ENCODE measurements at places on chromosomes 3 and 15. TPM values are rescaled to one million over a fixed set of nuclear protein-coding genes. Genes with fewer than 3 reads are reported as not detected.
A peak's percentile ranks its signal among the peaks of the same experiment; 100 is the strongest.

DNA sequence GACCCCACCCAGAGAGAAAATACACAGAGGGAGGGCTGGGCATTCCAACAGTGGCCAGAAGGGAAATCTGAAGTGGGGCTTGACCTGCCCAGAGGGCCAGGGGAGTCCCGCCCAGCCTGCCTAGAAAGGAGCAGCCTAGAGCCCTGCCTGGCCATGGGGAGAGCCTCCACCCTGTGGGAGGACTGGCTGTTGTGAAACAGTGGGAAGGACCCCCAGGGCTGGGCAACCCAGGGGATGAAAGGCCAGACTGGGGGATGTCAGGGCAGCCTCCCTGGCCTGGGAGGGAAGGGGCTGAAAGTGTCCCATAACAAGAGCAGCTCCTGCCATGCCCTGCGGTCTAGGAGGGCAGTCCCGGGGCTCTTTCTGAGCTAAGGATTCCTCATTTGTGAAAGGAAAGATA lies 69.0 kb downstream of the SLC12A8 start:
- no peaks in the 10 kb centered on the region for H3K36me3 ChIP-seq
- H3K27ac ChIP-seq, result peak overlapping the region; percentile 58
- peaks cover 25% of the 10 kb centered on the region for H3K4me1 ChIP-seq
- H3K4me3 ChIP-seq, result no peak overlapping the region
- peak; percentile 50 for DNase-seq
- no peaks in the 10 kb centered on the region for H3K27me3 ChIP-seq

DNA sequence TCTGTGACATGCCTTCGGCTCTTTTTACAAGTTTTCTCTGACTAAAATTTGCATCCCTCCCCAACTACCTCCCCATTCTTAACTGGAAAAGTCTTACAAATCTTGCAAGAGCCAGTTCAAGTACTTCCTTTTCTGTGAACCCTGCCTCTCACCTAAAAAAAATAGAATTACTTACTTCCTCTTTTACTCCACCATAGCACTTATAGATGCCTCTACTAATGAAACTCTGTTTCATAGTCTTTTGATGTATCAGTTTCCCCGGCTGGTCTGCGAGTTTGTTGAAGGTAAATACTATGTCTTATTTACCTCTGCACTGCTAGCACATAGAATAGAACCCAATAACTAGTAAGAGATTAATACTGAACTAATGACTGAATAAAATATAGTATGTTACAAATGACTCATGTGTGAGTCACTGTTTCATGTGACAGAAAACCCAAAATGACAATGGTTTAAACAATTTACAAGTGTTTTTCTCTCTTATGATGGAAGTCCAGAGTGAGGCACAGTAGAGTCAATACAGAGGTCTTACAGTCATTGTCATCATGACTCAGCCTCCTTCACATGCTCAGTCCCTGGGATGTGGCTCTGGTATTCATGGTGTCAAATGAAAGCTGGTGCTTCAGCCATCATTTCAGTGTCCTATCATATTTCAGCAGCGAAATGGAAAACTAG lies 393.5 kb downstream of the RSL24D1 start:
- no peaks in the 10 kb centered on the region for H3K4me1 ChIP-seq
- no peak for DNase-seq
- H3K27ac ChIP-seq, result no peak overlapping the region
- H3K4me3 ChIP-seq, result no peak overlapping the region

DNA sequence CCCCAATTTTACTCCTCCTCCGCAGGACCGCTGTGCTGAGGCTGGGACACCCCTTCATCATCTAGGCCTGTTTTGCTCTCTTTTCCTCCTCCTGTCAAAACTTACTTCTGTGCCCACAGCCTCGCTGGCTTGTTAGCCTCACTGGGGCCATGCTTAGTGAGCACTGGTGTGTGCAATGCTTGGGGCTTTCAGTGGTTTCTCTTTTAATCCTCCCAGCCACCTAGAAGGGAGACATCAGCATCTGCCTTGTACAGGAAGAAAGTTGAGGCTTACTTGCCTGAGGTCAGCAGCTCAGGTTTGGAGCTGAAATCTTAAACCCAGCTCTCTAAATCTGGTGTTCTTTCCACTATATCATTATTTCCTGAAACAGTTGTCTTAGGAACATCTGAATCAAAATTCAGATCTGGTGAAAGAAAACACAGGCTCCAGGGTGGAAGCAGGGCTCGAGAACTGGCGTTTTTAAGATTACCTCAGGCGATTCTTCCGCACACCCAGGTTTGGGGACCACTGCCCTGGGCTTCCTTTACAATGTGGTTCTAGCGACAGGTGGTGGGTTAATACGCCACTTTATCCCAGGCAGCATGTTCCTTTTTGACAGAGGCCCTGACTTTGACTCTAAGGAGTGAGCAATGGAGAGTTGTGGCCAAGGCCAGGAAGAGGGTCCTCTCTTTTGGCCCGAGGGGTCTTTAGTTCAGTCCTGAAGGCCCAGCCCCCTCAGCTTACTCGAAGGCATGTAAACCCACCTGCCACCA lies 3.8 kb downstream of the THSD4 start:
- H3K4me1 ChIP-seq, result peaks cover 6% of the 10 kb centered on the region
- no peak overlapping the region for H3K27ac ChIP-seq
- no peak for DNase-seq
- no peaks in the 10 kb centered on the region for H3K36me3 ChIP-seq
- no peak overlapping the region for H3K4me3 ChIP-seq
- peaks cover 9% of the 10 kb centered on the region for H3K27me3 ChIP-seq

GRCh38 chr3:21159543-21159906 lies 591.5 kb downstream of the ZNF385D start:
- no peak for DNase-seq
- H3K4me3 ChIP-seq, result no peak overlapping the region
- no peaks in the 10 kb centered on the region for H3K27me3 ChIP-seq
- H3K4me1 ChIP-seq, result no peaks in the 10 kb centered on the region
- no peak overlapping the region for H3K27ac ChIP-seq

DNA sequence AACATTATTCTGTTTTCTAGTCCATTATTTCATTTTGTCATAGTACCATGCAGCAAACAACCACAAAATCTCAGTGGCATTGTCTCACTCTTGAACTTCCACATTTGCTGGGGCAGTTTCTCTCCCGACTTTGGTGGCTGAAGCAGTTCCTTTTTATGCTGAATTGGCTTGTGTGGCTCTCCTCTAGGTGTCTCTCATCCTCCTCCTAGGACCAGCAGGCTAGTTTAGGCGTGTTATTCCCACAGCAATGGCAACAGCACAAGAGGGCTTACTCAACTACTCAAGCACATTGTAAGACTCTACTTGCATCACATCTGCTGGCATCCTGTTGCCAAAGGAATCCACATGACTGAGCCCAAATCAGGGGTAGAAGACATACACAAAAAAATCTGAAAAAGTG lies 201.8 kb upstream of the KCNH8 start:
- H3K36me3 ChIP-seq, result no peaks in the 10 kb centered on the region
- no peak for DNase-seq

The USP50 gene
- not detected for total RNA-seq

GRCh38 chr15:61420546-61420945 lies 191.4 kb upstream of the RORA start:
- H3K36me3 ChIP-seq, result no peaks in the 10 kb centered on the region
- no peak overlapping the region for H3K4me3 ChIP-seq
- DNase-seq, result no peak
- no peak overlapping the region for H3K27ac ChIP-seq

The ANKRD63 gene
- 104 TPM for total RNA-seq

GRCh38 chr3:157427901-157428300 lies 8.7 kb upstream of the PTX3 start:
- no peaks in the 10 kb centered on the region for H3K27me3 ChIP-seq
- H3K4me3 ChIP-seq, result no peak overlapping the region
- H3K27ac ChIP-seq, result no peak overlapping the region
- H3K4me1 ChIP-seq, result no peaks in the 10 kb centered on the region
- no peak for DNase-seq
- H3K36me3 ChIP-seq, result no peaks in the 10 kb centered on the region

DNA sequence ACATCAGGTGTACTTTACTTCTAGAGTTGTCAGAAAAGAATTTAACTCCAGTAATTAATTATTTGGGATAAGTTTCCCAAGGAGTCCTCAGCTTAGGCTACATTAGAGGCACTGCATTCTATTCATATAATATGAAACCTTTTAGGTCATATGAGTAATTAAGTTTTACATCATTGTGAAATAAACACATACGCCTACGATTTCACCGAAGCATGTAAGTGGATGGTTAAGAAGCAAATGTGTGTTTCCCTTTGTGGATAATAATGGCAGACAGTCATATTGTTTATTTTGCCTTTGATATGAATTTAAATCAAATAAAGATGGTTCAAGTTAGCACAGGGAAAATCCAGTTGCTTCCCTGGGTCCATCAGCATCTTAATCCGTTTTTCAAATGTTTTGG lies 535.9 kb upstream of the ATP11B start:
- H3K4me1 ChIP-seq, result no peaks in the 10 kb centered on the region
- no peaks in the 10 kb centered on the region for H3K36me3 ChIP-seq
- no peak for DNase-seq
- H3K27me3 ChIP-seq, result no peaks in the 10 kb centered on the region
- no peak overlapping the region for H3K4me3 ChIP-seq

The GJD2 gene
- 0.45 TPM for total RNA-seq

GRCh38 chr3:79326642-79327041 lies 441.2 kb downstream of the ROBO1 start:
- no peaks in the 10 kb centered on the region for H3K4me1 ChIP-seq
- H3K27ac ChIP-seq, result no peak overlapping the region
- H3K27me3 ChIP-seq, result no peaks in the 10 kb centered on the region
- H3K4me3 ChIP-seq, result no peak overlapping the region
- DNase-seq, result no peak
- no peaks in the 10 kb centered on the region for H3K36me3 ChIP-seq

The ZNF717 gene
- 7.2 TPM for total RNA-seq

- DNase-seq, result no peak
- no peaks in the 10 kb centered on the region for H3K4me1 ChIP-seq
- H3K27me3 ChIP-seq, result no peaks in the 10 kb centered on the region
- H3K4me3 ChIP-seq, result no peak overlapping the region
- no peak overlapping the region for H3K27ac ChIP-seq
Observed at GRCh38 chr15:28873585-28874190, 12.1 kb upstream of the APBA2 start.

- H3K27me3 ChIP-seq, result no peaks in the 10 kb centered on the region
- peaks cover 8% of the 10 kb centered on the region for H3K36me3 ChIP-seq
- no peak overlapping the region for H3K27ac ChIP-seq
- no peak overlapping the region for H3K4me3 ChIP-seq
Observed at GRCh38 chr3:40516201-40516600, 8.6 kb upstream of the ZNF621 start.

DNA sequence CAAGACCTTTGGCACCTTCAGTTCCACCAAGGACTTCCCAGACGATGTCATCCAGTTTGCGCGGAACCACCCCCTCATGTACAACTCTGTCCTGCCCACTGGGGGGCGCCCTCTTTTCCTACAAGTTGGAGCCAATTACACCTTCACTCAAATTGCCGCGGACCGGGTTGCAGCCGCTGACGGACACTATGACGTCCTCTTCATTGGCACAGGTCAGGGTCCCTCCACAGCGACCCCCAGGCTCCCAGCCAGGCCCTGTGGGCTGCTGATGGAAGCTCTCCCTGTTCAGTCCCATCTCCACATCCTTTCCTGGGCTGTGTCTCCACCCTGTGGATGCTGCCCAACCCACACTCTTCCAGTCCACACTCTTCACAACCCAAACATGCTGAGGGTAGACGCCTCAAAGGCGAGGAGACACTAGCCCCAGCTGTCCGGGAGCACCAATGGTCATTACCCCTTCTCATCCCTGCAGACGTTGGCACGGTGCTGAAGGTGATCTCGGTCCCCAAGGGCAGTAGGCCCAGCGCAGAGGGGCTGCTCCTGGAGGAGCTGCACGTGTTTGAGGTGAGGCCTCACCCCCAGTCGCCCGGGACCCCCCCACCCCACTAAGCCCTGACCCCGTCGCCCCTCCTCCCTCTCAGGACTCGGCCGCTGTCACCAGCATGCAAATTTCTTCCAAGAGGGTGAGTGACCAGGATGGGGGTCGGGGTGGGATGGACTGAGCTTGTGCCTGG lies 4.3 kb upstream of the LSMEM2 start:
- H3K27me3 ChIP-seq, result peaks cover 35% of the 10 kb centered on the region
- H3K27ac ChIP-seq, result no peak overlapping the region
- peaks cover 12% of the 10 kb centered on the region for H3K4me1 ChIP-seq
- no peaks in the 10 kb centered on the region for H3K36me3 ChIP-seq
- DNase-seq, result peak; percentile 82

- no peaks in the 10 kb centered on the region for H3K27me3 ChIP-seq
- H3K36me3 ChIP-seq, result no peaks in the 10 kb centered on the region
- no peak for DNase-seq
- H3K4me3 ChIP-seq, result no peak overlapping the region
- H3K4me1 ChIP-seq, result no peaks in the 10 kb centered on the region
Observed at GRCh38 chr15:68403161-68403941, 28.6 kb downstream of the ITGA11 start.

DNA sequence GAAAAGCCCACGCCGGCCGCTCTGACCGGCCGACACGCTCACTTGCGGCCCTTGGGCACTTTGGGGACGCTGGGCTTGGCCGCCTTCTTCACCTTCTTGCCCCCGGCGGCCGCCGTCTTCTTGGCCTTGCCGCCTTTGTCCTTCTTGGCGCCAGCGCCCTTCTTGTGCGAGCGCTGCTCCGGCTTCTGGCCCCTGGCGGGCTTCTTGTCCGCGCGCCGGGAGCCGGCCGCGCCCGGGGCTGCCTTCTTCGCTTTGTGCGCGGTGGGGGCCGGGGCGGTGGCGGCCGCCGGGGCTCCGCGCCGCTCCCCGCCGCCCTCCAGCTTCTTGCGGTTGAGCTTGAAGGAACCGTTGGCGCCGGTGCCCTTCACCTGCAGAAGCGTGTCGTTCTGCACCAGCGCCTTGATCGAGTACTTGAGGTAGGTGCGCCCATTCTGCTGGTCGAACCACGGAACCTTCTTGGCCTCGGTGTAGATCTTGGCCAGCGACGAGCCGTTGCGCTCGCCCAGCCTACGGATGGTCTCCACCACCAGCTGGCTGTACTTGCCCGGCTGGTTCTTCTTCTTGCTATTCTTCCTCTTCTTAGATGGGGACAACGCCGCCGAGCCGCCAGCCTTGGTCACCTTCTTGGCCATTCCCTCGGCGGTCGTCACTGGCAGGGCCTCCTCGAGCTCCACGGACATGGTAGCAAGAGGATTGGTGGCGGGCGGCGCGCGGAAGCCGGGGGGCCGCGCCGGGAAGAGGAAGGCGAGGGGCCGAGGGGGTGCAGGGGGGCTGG lies 36.7 kb downstream of the HMCES start:
- no peaks in the 10 kb centered on the region for H3K27me3 ChIP-seq
- H3K27ac ChIP-seq, result peak overlapping the region; percentile 79
- H3K4me3 ChIP-seq, result peak overlapping the region; percentile 62
- peak; percentile 44 for DNase-seq
- no peaks in the 10 kb centered on the region for H3K4me1 ChIP-seq

DNA sequence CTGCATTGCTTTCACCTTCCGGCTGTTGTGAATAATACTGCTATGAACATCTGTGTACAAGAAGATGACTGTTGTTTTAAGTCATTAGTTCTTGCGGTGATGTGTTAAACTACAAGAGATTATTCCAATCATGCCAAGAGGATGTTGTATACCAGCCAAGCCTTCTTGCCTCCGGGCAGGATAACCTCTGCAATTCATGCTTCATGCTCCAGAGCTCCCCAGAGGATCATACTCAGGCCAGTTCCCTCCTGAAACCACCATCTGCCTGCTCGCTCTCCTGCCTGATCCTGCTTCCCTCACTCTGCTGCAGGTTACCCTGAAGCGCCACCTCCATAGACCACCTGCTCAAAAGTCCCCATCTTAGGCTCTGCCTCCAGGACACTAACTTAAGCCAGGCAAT lies 187.1 kb upstream of the PROK2 start:
- H3K27ac ChIP-seq, result no peak overlapping the region
- DNase-seq, result no peak
